ENCODE measurements at places on chromosomes 11 and 22.

DNA sequence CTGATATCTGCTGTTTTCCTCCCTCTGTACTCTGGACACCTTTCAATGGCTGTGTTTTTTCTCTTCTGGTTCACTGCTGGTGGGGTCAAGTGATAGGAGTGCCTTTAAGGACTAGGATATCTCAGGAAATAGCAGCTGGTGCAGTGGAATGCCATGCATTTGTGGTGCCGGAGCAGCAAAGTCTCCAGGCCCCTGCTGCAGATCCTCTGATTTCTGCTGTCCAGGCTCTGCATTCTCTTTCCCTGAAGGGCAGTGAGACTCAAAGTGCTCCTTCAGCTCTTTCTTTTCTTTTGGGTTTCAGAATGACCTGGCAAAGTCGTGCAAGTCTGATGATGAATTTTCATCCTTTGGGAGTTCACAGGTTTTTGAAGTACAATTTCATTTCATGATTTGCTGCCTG, 774.3 kb downstream of the FAM181B start:
- H3K27ac ChIP-seq = no peak overlapping the region
- no peak for DNase-seq
- H3K4me3 ChIP-seq = no peak overlapping the region
- peaks cover 3% of the 10 kb centered on the region for H3K36me3 ChIP-seq

- peak overlapping the region; percentile 57 for H3K4me3 ChIP-seq
- DNase-seq = peak; percentile 38
- peaks cover 12% of the 10 kb centered on the region for H3K4me1 ChIP-seq
Measured at GRCh38 chr22:19523240-19524169, 705 bp downstream of the CLDN5 start.

DNA sequence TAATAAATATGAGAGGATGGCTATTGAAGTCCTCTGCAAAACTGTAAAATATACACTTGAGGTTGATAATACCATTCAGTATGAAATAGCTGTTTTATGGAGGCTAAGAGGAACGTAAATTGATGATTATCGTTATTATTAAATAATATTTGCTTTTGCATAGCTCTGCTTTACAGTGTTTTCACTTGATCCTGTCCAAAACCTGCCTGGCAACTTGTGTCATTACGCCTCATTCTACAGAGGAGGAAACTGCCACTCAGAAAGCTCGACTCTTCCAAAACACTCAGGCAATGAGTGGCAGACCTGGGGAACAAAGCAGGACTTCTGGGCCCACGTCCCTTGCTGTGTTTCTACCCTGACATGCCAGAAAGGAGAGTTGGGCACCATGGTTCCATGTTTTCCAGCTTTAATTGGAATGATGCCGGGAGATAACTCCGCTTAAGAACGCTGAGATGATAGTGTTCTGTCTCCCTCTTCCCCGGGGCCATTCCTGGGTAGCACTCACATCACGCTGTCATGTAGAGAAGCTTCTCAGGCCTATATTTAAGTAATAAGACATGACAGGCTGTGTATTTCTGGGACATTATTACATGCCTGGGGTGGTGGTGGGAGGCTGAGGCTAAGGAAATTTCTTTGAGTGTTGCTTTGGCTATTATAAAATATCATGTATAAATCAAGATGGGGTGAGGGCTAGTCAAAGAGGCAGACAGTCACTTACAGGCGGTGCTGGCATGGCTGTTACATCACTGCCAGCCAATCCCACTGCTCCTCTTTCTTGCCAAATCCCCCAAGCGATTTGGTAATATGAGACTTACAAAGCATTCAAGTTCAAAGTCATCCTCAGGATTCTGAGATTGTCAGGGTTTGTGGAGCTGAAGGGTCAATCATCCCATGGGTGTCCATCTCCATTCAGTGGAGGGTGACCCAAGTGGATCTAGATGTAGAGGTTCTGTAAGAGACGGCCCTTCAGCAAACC, 501.7 kb downstream of the INSC start:
- H3K27ac ChIP-seq = no peak overlapping the region
- no peaks in the 10 kb centered on the region for H3K4me1 ChIP-seq
- no peak for DNase-seq

DNA sequence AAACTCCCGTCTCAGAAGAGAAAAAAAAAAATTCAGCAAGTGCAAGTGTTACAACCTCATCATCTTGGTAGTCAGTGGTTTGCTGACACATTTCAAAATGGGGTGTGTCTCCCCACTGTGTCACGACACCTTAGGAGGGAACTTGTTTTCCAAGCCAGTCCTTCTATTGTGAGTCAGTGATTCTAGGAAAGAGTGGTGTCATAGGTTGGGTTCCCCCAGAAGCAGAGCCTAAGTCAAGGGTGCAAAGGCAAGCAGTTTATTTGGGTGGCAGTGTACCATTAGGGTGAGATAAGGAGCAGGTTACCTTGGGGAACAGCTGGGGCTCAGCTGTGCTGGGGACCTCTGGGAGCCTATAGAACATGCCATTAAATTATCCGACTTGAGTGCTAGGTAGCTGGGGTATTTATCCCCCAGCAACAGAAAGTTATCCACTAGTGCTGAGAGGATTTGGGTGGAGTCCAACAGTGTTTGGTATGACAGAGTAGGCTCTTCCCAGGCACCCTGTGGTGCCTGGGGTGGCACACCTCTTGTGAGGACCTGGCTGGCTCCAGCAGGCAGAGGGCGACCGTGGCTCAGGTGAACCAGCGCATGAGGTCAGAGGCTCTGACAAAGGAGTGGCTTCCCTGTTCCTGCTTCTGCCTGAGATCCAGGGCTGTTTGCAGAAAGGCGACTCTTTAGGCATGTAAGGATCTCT, 41.7 kb downstream of the KIAA1671 start:
- H3K4me1 ChIP-seq = peaks cover 14% of the 10 kb centered on the region
- no peaks in the 10 kb centered on the region for H3K36me3 ChIP-seq
- DNase-seq = peak; percentile 47
- H3K27me3 ChIP-seq = peaks cover 30% of the 10 kb centered on the region
- peak overlapping the region; percentile 48 for H3K27ac ChIP-seq

DNA sequence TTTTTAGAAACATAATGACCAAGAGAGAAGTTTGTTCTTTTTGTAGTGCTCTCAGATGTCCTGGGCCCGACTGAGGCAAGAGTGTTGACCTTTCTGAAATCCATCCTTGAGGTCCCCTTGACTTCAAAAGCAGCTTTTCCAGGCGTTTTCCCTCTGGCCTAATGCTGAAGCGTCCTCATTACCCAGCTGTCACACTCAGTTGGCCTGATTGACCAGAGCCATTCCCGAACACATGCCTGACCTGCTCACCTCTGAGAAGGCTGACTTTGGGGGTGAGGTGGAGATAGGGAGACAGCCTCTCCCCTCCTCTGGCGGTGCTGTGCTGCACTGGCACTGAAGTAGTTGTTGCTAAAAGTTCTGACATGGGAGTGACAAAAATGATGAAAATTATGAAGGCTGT, 66.9 kb downstream of the ALX4 start:
- no peaks in the 10 kb centered on the region for H3K4me1 ChIP-seq
- no peak overlapping the region for H3K4me3 ChIP-seq
- H3K36me3 ChIP-seq = peaks cover 24% of the 10 kb centered on the region

DNA sequence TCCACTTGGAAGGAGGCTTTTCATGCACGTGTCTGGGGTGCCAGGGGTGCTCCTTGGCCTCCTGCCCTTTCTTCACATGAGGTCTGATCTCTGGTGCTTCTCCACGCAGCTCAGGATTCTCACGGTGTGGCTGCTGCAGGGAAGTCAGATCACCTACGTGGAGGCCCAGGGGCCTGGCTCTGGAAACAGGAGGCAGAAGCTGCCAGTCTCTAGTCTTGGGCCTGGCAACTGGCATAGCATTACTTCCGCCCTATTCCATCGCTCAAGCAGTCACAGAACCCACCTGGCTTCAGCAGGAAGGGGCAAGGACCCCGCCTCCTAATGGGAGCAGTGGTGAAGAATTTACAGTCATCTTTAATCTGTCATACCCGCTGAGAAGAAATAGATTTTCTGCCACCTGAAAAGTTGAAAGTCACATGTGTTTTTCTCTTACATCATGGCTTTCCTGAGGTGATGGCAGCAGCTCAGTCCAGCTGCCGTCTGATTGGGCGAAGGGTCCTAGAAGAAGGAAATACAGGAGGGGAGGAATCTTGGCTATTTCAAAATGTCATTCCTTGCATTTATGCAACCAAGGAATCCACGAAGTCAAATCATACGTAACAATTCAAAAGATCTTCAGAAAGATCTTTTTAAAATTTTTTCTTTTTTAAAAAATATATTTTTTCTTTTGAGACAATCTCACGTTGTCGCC, 50.1 kb upstream of the DKK3 start:
- no peak overlapping the region for H3K4me3 ChIP-seq
- no peak for DNase-seq
- H3K27ac ChIP-seq = no peak overlapping the region
- H3K36me3 ChIP-seq = no peaks in the 10 kb centered on the region
- no peaks in the 10 kb centered on the region for H3K4me1 ChIP-seq

DNA sequence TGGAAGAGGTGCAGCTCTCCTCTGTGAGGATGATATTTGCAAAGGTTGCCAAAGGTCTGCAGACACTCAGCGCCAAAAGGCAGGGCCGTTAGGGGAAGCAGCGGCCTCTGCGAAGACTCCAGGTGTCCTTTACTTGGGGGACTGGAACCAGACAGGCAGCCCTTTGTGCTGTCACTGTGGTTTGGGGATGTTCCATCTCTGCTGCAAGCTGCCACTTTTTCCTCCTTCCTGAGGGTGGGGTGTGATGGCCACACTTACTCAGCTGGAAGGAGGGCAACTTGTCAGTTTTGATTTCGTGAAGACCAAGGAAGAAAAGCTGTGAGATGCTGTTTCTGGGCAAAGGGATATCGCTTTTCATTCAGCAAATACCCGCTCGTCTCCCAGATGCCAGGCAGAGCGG, 96.5 kb upstream of the PRR5 start:
- H3K4me3 ChIP-seq = no peak overlapping the region
- DNase-seq = no peak
- no peak overlapping the region for H3K27ac ChIP-seq
- no peaks in the 10 kb centered on the region for H3K4me1 ChIP-seq
